ENCODE measurements at places on chromosomes 12 and 14.

DNA sequence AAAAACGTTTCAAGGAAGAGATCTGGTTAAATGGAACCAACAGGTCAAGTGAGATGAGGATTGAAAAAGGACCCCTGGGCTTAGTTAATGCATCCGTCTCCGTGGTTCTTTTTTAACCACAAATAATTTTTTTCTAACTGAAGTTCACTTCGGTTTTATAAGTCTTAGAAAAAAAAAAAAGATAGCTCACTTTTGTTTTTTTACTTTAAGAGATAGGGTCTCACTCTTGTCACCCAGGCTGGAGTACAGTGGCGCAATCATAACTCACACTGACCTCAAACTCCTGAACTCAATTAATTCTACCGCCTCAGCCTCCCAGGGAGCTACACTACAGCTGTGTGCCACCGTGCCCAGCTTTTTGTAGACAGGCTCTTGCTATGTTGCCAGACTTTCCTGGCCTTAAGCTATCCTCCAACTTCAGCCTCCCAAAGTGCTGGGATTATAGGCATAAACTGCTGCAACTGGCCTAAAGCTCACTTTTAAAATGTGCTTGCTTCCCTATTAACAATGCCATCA lies 11.8 kb downstream of the HNRNPC start:
- no peak for DNase-seq

- peak; percentile 56 for DNase-seq
Measured at GRCh38 chr12:59398164-59398563, 197.7 kb upstream of the SLC16A7 start.

DNA sequence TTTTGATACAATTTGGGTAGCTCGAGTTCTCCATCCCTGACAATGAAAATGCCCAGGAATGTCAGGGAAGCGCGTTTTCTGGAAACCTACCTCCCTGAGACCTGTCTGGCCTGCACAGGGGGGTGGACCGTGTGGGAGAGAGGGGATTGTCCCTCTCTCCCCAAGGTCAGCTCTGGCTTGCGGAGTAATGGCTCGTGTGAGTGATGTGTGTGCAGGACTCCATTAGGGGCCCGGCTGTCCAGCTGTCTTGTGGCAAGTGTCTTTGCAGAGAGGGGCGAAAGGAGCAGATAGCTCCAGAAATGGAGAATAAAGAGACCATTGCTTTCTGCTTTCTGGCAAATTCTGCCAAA lies 215.3 kb downstream of the CHST11 start:
- no peak for DNase-seq

- DNase-seq = no peak
Measured at GRCh38 chr14:50770586-50770985, 60.4 kb downstream of the NIN start.

DNA sequence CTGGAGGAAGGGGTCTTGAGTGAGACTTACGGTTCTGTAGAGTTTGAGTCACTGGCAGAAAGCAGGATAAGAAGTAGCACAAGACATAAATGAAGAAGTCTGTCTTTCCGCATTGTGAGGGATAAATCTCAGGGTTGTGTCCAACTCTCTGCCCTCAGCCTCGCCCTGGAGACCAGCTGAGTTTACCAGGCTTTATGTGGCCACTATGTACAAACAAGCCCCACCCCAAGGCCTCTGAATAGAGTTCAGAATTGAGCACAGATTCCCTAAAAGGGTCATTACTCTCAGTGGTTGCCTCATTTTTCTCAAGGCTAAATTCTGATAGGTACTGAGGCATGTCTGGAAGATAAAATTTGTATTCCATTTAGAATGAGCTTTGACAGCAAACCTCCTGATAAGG lies at the start of gene PZP:
TSS of gene PZP (minus strand) at position 167 of the 400 bp plus-strand sequence. CDS start at position 113, 54 bp downstream.
- no peak for DNase-seq

GRCh38 chr12:110345176-110345661 lies 58.3 kb downstream of the ANAPC7 start:
- DNase-seq = no peak

DNA sequence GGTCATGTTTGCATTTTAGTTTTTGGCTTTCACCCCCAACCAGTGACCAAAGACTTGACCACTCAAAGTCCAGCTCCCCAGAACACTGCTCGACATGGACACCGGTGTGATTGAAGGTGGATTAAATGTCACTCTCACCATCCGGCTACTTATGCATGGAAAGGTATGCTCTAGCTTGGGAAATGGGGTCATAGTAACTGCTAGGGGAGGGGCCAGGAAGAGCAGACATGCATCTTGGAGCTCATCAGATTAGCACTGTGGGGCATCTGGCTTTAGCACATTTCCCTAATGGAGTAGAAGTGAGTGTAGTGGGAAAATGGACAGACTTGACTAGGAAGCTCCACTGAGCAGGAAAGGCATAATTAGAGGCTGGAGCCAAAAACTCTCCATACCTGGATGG lies 2.8 kb downstream of the PCBP2 start:
- DNase-seq = no peak

DNA sequence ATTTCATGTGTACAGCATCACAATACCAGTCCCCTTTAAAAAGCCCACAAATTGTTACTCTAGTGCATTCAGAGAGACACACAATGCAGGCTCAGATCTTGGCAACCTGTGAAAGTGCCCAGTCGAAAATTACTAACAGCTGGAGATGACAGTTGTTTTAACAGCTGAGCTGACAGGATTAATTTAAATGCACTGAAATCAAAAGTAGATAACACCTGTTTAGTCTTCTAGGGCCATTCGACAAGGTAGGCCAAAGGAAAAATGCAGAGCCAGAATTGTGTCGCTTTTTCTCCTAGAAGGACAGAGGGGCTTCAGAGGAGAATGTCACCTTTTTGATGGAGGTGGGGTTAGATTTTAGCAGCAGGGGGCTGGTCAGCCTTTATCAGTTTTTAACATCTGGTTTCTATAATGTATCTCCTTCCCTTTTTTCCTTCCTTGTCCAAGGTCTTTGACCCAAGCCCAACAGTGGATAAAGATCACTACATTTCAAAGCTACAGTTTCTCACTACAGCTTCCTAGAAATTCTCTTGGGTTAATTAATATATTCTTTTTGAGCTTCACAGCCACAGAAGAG lies 139.1 kb downstream of the SOX5 start:
- peak; percentile 68 for DNase-seq

- DNase-seq = no peak
Measured at GRCh38 chr14:51726166-51726899, 74.6 kb downstream of the FRMD6 start.

- DNase-seq = peak; percentile 47
Measured at GRCh38 chr12:76558684-76559399, 729 bp downstream of the OSBPL8 start.

DNA sequence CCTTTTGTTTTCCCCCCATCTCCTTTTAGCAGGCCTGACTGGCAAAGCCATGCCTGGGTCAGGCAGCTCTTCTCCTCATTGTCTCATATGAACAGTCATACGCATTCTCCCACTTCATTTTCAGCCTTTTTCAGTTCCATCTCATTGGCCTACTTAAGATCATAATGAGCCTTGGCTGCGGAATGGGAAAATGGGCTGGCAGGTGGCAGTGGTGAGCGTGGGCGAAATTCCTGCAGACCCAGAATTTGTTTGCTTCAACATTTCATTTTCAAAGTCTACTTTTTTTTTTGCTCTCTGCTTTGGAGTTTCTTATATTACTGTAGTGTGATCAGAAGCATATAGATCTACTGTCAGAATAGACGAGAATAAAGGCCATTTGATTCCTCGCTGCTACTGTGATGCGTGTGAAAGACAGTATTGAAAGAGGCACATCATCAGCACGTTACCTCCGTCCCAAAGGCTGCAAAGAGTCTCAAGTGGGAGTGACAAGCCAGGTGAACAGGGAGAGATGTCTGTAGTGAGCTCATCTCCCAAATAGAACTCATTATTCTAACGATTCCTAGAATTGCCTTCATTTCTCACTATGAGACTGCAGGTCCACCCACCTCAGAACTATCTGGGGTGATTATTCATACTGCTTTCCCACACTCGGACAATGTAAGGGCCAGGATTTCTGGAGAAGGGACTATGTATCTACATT lies 73.7 kb downstream of the TBK1 start:
- DNase-seq = no peak

Data from NCI-H1105 treated with DMSO at 0.1 percent for 48 hours (cell line).